Muscle of leg (tissue), 16 donors: ENCODE measurements at places on chromosomes 12 and 14. TPM values are rescaled to one million over a fixed set of nuclear protein-coding genes. Genes with fewer than 3 reads are reported as not detected.
A peak's percentile ranks its signal among the peaks of the same experiment; 100 is the strongest.

DNA sequence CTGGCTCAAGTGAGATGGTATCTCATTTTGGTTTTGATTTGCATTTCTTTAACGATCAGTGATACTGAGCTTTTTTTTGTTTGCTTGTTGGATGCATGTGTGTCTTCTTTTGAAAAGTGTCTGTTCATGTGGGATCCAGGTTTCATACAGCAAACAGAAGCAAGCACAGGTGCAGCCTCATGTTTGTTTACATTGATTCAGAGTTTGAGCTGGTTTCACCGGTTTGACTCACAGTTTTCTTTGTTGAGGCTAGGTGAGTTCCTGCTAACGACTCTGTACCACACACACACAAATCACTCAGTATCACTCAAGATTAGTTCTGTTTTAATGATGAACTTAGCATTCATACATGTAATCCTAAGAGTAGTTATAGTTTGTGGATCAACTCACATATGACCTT is 3.7 kb downstream of the OR10G2 start:
- no peak for DNase-seq

DNA sequence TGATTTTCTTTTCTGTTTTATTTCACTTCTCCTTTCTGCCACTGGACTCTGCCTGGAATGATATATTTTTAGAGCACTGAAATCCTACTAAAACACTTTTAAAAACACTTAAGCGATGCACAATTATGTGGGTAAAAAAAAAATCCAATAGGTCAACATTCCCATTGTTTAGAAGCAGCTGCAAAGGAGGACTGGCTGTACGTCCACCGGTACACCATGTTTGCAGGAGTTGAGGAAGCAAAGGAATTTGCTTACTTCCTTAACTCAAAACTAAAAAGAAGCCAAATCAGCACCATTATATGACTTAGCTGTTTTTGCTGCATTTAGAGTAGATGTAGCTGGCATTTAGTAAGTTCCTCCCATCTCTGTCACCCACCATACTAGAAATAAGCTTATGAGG is 186.8 kb upstream of the TMTC1 start:
- no peak for DNase-seq

DNA sequence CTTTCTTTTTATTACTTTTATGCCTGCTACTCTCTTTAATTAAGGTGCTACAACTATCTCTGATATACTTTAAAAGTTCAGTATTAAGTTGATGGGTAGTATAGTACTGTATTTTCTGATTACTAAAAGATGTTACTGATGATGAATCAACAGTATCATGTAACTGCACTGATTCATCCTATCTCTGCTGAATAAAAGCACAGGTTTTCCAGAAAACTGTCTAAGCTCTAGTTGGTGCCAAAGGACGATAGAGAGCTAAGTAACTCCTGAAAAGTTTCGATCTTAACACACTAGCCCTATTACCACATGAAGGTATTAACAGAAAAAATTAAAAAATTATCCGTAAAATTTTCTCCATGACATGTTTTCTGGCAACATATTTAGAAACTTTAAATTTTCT is 2.1 kb downstream of the SCAF11 start:
- no peak for DNase-seq

DNA sequence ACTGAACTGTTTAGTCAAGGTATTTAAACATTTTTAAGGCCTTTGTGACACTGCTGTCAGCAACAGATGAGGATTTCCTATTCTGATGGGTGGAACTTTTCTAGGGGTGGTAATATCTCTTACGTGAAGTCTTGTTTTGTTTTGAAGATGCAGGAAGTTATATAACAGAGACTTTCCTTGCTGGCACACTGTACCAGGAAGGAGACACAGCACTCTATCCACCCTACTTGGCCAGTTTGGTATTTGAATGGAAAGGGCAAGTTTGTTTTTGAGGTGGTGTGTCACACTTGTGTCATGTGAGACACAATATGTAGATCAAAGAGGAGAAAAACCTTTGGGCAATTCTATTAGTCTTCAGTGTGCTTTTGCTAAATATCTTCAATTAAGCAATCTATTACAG is 51.6 kb upstream of the SRP54 start:
- DNase-seq, result peak; percentile 23

GRCh38 chr14:62056789-62057188 is 294.6 kb downstream of the SNAPC1 start:
- no peak for DNase-seq

DNA sequence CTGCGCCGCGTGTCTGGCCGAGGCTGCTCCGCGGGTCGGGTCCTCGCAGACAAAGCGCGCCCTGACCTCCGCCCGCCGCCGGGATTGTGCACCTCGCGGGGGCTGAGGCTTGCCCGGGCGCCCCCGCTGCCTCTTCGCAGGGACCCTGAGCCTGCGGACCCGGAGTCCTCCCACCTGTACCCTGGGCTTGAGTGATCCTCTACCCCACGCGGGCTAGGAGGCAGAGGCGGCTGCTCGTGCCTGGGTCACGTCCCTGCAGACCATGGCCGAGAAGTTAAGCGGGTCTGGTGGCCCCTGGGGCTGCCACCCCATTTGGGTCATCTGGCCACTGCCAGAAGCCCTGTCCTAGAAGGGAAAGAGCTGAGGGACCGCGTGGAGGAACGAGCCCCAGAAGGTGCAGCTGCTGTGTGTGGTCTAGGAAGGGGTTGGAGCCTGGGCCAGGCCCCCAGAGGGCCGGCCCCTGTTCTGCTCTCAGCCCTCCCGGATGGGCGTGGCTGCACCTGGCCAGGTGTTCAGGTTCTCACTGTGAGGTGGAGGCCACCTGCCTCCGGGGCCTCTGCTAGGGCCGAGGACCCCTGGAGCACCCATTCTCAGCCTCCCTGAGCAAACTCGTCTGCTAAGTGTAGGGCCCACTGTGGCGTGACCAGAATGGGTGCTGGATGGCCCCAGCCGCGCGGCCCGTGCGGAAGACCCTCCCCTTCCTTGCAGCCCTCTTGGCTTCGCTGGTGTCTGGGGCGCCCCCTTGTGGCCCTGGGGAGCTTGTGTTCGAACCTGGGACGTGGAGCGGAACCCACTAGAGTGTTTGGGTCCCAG is 49.6 kb downstream of the LRCOL1 start:
- DNase-seq, result peak; percentile 73

GRCh38 chr14:62079038-62079437 is 316.8 kb downstream of the SNAPC1 start:
- DNase-seq, result no peak

GRCh38 chr14:96861568-96862310 is 64.6 kb downstream of the VRK1 start:
- peak; percentile 1 for DNase-seq

DNA sequence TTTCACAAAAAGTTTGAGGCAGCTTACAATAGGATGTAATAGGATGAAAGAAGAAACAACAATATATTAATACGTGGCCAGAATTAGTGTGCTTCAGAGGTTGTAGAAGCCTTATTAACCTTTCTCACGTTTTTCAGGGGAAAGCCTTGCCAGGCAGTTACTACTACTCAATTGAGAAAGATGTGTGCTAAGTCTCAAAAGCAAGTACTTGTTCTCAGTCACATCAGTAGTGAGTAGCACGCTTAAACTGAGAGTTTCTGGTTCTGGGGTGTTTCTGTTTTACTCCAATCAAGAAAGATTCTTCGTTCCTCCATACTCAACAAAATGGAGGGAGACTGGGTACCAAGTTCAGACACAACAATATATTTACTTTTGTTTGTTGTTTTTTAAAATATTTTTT is 38.7 kb downstream of the KLC1 start:
- DNase-seq, result no peak

GRCh38 chr12:47269916-47270315 is 190.2 kb upstream of the AMIGO2 start:
- DNase-seq, result no peak

- no peak for DNase-seq
These were observed 141.5 kb downstream of the NEDD1 start for GRCh38 chr12:97048421-97049035.

GRCh38 chr14:79424462-79424861 is 786.8 kb downstream of the DIO2 start:
- DNase-seq, result no peak

KRT72 gene
- total RNA-seq, result not detected

TROAP gene
- 6.9 TPM for total RNA-seq

STRAP gene
- 49.3 TPM for total RNA-seq

LRRC10 gene
- total RNA-seq, result not detected

KRT79 gene
- not detected for total RNA-seq

FSCB gene
- total RNA-seq, result 0.04 TPM

TPH2 gene
- total RNA-seq, result not detected

REM2 gene
- total RNA-seq, result 0.13 TPM
